CD4-positive, alpha-beta memory T cell (primary cell): ENCODE measurements at places on chromosomes 11 and 22. TPM values are rescaled to one million over a fixed set of nuclear protein-coding genes. Genes with fewer than 3 reads are reported as not detected.

The WNT7B gene
- not detected for polyA plus RNA-seq

The PUS3 gene
- polyA plus RNA-seq = 5.3 TPM

The THOC5 gene
- 27.5 TPM for polyA plus RNA-seq

The CCDC85B gene
- polyA plus RNA-seq = 68.3 TPM

The ENTHD1 gene
- 0.14 TPM for polyA plus RNA-seq

The FOLR1 gene
- not detected for polyA plus RNA-seq

The F2 gene
- not detected for polyA plus RNA-seq

The SPON1 gene
- 3.1 TPM for polyA plus RNA-seq

The NLRP14 gene
- not detected for polyA plus RNA-seq

The FAT3 gene
- not detected for polyA plus RNA-seq

The TEX12 gene
- polyA plus RNA-seq = not detected

The SOX10 gene
- polyA plus RNA-seq = not detected

The SCGB2A2 gene
- polyA plus RNA-seq = not detected

The MCAM gene
- polyA plus RNA-seq = 0.82 TPM

The YIF1A gene
- 53.4 TPM for polyA plus RNA-seq

The FOXRED2 gene
- not detected for polyA plus RNA-seq

The LMO2 gene
- 0.16 TPM for polyA plus RNA-seq

The TENM4 gene
- 0.25 TPM for polyA plus RNA-seq

The MUC6 gene
- polyA plus RNA-seq = 0.13 TPM

The OR4D5 gene
- not detected for polyA plus RNA-seq

The PYGM gene
- 0.38 TPM for polyA plus RNA-seq

The RBM7 gene
- polyA plus RNA-seq = 39.8 TPM

The GLYATL1 gene
- not detected for polyA plus RNA-seq

The PIK3IP1 gene
- polyA plus RNA-seq = 418 TPM

The OR6A2 gene
- not detected for polyA plus RNA-seq

The PRG3 gene
- polyA plus RNA-seq = not detected

The SERGEF gene
- 73.3 TPM for polyA plus RNA-seq

The MRGPRF gene
- not detected for polyA plus RNA-seq

The STK33 gene
- polyA plus RNA-seq = not detected

The MCHR1 gene
- not detected for polyA plus RNA-seq

The CST6 gene
- not detected for polyA plus RNA-seq

The LRRC10B gene
- not detected for polyA plus RNA-seq

The YAP1 gene
- polyA plus RNA-seq = not detected

The MPST gene
- polyA plus RNA-seq = 6.1 TPM

The TMPRSS13 gene
- polyA plus RNA-seq = 0.45 TPM

The GGTLC2 gene
- not detected for polyA plus RNA-seq

The SCGB1C1 gene
- polyA plus RNA-seq = not detected

The CD248 gene
- polyA plus RNA-seq = not detected

The FAM118A gene
- polyA plus RNA-seq = 34.5 TPM

The RFPL3 gene
- polyA plus RNA-seq = not detected

The RGL4 gene
- polyA plus RNA-seq = 58.3 TPM

The PARVG gene
- polyA plus RNA-seq = 39.6 TPM

The CRYBA4 gene
- polyA plus RNA-seq = not detected

The OR8K3 gene
- not detected for polyA plus RNA-seq

The CKAP5 gene
- 23.8 TPM for polyA plus RNA-seq
